ENCODE measurements at places on chromosomes 13 and 19.
A peak's percentile ranks its signal among the peaks of the same experiment; 100 is the strongest.

DNA sequence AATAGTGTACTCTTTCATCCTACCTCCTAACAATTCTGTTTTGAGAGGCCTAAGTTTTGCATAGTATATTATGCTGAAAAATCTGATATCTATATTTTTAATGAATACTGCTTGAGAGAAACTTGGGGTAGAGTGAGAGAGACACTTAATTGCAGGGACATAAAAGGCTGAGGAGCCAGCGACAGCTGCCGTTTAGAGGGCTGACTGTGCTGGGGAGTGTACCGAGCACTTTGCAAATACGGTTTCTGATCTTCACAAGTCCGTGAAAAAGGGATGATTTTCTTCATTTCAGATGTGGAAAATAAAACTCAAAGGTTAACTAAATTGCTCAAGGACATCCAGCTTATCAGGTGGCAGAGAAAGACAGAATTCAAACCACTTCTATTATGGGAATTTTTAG is 97.4 kb downstream of the CAB39L start:
- no peak for DNase-seq

- DNase-seq, result no peak
These were observed 27.1 kb downstream of the MEGF8 start for GRCh38 chr19:42352301-42353259.

GRCh38 chr19:11465600-11465999 is 15.2 kb downstream of the ELAVL3 start:
- no peak for DNase-seq

GRCh38 chr13:110415669-110416068 is 108.6 kb downstream of the COL4A2 start:
- DNase-seq, result peak; percentile 52

GRCh38 chr13:80830431-80830830 is 489.5 kb upstream of the SPRY2 start:
- no peak for DNase-seq

GRCh38 chr13:20769834-20770233 is 3.9 kb downstream of the EEF1AKMT1 start:
- DNase-seq, result no peak

GRCh38 chr13:25766576-25766975 is 285.2 kb downstream of the SHISA2 start:
- DNase-seq, result no peak

DNA sequence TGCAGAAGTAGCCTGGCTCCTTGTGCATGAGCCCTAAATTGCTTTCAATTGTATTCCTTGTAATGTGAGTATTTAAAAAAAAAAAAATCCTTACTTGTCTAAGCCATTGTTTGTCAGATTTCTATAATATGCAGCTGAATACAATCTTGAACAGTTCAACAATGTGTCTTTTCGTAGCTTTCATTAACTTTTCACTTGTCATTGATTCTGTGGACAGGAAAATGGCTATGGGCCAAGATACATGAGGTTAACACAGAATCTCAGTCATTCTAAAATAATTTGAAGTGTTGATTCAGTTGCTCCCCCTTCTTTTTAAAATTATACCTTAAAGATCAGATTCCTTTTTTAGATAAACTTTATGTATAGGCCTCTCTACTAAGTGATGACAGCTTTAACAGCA is 395.8 kb upstream of the KLF12 start:
- DNase-seq, result no peak

DNA sequence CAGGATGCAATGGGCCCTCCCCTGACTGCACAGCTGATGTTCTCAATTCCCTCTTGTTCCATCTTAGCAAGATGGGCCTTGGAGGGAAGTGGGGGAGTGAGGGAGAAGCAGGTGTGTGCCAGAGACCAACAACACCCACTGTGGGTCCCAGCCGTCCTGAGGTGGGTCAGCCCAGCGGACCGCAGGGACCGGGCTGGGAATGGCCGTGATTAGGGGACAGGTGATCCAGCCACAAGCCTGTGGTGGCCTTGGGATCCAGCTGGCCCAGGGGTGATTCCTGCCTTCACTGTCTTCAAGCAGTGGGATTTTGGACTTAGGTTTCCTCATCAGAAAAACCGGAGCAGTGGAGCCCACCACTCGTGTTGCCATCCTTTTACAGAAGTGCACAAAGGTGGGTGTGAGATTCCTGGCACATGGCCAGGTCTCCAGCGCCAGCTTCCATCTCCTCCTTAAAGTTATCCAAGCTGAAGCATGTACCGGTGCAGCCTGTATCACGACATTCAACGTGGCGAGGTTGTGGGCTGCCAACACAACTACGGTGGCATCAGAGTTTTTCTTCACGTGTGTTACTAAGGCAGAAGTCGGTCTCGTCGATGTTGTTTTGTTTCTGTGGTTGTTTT is 9.0 kb upstream of the ATP11A start:
- no peak for DNase-seq

GRCh38 chr19:17337675-17338432 is 501 bp downstream of the GTPBP3 start:
- DNase-seq, result no peak

DNA sequence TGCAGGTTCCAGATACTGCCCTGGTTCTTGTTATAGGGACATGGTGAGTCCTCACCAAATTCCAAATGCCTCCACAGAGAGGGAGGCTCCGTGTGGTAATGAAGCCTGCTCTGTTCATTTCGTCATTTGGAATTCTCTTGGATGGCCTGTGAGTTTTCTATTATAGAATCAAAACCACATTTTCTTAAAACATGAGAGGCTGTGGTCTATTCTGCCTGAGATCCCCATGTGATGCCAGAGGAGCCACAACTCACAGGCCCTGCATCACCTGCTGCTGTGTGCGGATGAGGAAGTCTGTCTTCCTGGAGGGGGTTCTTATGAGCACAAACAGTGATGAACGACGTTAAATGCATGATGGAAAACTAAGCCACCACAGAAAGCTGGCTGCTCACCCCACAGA is 264.4 kb downstream of the UQCRFS1 start:
- no peak for DNase-seq

DNA sequence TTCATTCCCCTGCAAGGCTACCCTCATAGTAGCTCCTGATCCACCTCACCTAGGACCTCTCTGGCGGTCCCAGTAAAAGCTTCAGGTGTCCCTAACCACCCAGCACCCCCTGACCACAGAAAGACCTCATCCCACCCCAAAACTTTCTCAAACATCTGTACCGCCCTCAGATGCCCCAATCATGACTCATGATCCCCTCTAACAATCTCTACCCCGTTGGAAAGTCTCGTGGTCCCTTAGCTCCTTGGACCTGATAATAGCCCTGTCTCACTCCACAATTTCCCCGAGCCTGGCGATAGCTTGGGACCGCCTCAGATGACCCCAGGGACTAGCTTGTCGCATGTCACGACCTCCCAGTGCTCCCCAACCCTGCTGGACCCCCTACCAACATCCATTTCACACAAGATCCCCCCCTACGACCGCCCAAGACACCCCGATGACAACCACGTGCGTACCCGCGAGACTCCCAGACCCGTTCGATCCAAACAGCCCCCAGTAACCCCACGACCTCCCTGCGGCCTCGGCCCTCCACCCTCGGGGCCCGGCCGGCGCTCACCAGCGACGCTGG is 450 bp downstream of the NDUFA11 start:
- peak; percentile 36 for DNase-seq

GRCh38 chr13:26785838-26786630 is 25.4 kb upstream of the GPR12 start:
- no peak for DNase-seq

DNA sequence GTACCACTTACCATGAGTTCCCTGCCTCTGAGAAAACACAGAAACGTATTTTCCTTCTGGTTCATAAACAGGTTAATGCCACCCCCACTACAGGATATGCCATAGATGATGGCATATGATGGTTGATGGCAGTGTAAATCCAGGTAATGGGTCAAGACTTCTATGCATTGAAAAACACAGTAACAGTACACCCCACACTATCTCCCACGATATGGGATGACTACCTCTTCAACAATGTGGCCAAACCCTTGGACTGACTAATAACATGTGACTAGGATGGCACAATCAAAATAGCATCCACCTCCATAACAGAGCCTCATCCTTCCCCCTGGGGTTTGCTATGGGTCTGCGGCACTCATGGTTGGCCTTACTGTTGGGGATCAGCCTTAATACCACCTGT is 22.0 kb downstream of the ZNF235 start:
- no peak for DNase-seq

- DNase-seq, result no peak
These were observed 63.1 kb upstream of the FRY start for GRCh38 chr13:31968473-31968872.

GRCh38 chr19:15180451-15181390 is 20.1 kb downstream of the NOTCH3 start:
- no peak for DNase-seq

DNA sequence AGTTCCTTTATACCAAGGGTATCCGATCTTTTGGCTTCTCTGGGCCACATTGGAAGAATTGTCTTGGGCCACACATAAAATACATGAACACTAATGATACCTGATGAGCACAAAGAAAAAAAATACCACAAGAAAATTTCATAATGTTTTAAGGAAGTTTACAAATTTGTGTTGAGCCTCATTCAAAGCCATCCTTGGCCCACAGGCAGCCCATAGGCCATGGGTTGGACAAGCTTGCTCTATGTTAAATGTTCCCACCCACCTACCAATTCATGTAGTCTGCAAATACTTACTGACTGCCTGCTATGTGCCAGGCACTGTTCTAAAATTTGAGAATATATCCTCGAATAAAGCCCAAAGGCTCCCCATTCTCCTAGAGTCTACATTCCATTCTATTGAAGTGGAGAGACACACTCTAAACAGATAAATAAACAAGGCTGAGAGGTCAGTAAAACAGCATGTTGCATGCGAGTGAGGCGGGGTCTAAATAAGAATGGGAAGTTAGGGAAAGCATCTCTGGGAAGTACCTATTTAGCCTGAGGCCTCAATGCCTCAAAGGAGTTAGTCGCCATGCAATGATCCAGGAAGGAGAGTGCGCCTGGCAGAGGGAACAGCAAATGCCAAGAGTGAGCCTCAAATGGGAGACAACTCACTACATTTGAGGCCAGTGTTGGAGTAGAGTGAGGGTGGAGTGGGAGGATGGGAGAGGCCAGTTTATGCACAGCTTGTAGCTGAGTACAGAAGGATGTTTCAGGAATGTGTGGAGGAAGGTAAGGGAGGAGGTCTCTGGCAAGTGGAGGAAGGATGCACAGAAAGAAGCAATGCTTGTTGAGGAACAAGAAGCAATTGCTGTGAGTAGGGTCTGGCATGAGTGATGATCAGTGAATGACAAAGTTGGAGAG is 52.5 kb upstream of the CLDN10 start:
- no peak for DNase-seq

DNA sequence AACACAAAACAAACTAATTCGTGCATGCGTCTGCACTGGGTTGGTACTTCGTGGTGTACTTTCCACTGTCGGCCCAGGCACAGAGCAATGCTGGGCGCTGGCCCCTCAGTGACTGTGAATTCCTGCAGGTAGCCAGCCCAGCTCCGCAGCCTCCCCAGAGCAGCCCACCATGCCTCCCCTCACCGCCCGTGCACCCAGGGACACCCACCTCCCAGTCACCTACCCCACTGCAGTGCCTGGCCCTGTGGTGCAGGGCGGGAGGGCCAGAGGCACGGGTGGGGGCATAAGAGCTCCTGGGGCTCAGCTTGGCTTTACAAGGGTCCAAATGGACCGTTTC is 93.1 kb upstream of the ZNF507 start:
- DNase-seq, result no peak

DNA sequence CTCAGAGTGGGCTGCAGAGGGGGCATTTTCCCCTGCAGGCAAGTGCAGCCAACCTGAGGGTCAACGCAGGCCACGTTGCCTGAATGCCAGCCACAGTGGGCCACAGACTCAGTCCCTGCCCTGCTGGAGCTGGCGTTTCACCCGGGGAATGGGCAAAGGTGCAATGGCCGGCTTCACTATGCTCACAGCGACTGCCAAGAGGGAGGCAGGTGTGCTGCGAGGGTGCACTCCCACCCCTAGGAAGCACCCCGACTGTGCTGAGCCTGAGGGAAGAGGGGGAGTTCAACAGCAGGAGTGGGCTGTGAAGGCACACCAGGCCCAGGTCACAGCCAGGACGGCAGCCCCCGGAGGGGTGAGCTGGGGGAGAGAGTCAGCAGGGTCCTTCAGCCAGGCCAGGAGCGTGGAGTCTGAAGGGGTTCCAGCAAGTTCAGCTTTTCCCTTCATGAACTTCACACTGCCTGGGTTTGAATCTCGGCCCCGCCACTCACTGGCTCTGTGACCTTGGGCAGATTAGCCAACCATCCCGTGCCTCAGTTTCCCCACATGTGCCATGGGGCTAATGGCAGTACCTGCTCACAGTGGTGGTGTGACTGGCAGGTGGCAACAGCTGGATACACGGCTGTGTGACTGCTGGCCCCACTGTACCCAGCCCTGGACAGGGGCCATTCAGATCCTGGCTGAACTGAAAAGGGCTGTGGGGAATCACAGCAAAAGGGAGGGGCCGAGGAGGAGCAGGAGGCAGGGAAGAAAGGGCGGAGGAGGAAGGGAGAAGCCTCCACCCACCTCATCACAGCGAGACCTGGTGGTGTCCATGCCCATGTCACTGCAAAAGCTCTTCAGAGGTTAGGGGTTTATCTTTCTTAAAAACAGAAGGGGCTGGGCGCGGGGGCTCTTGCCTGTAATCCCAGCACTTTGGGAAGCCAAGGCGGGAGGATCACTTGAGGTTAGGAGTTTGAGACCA is 7.6 kb downstream of the TRAPPC6A start:
- no peak for DNase-seq

- DNase-seq, result no peak
These were observed 49.5 kb upstream of the SIN3B start for GRCh38 chr19:16779539-16780163.

DNA sequence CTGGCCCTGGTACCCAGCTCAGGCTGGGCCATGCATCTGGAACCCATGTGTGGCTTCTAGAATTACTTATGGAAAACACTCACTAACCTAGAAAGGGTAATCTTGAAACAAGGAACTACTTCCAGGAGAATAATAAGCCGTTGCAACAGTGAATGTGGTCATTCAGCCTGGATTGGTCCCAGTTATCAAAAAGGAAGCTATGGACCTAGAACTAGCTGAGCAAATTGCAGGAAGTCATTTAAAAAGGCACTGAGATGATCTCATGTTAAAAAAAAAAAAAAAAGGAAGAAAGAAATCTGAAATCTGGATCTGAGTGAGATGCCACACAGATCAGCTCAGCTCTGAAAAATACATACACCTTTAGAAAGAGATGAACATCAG is 59.6 kb downstream of the DCT start:
- DNase-seq, result no peak

- DNase-seq, result no peak
These were observed 7.0 kb upstream of the RCN3 start for GRCh38 chr19:49520705-49521319.

DNA sequence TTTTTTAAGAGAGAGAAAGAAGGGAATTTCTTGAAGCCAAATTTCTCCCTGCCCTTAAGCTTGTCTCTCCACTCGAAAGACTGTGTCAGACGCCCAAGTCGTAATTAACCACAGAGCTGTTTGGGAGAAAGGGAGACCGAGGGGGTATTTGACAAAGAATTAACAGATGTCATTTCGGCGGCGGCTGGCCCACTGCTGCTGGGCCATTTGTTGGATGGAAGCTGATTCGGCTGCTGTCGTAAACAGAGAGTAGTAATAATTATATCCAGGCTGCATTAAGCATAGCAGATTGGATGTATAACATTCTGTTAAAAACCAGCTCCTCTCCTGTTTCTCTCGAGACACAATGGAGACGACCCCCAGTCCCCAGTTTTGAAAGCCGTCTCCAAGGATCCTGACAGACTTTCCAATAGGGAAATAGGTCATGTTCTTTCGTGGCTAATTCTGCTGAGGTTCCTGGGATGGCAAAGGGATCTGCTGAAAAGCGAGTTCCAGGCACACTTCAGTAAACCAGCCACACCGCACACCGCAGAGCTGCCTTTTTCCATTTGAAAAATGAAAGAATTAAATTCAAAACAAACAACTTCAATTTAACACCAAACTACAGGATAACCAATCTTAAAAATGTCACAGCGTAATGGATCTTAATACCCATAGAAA is 71.5 kb downstream of the KCTD15 start:
- DNase-seq, result no peak

Measured in dermis microvascular lymphatic vessel endothelial cell (primary cell).